NCI-H2227 treated with DMSO at 0.1 percent for 48 hours (cell line): ENCODE measurements at places on chromosomes 4 and X.
A peak's percentile ranks its signal among the peaks of the same experiment; 100 is the strongest.

GRCh38 chrX:130027569-130027968 lies 45.1 kb downstream of the BCORL1 start:
- DNase-seq: no peak

DNA sequence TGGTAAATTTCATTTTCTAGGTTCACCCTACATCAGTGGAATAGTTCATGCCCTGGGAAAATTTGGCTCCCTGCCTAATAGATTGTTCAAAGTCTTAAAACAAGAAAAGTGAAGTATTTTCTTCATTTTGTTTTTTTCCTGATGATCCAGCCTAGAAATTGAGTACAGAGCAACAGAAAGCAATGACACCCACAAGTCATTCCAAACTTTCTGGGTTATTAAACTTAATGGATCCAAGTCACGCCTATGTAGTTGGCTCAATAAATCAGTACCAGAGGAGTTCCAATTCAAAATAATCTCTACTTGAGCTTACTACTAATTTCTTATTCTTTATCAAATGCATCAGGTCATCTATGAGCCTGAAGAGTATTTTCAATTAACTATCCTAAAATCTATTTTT lies 937.6 kb upstream of the SLIT2 start:
- no peak for DNase-seq

- no peak for DNase-seq
These were observed 57.7 kb downstream of the NOP14 start for GRCh38 chr4:2905544-2905943.

GRCh38 chrX:154026136-154027021 lies 6.7 kb upstream of the IRAK1 start:
- DNase-seq: no peak

- DNase-seq: no peak
These were observed 30.1 kb upstream of the UGT2B17 start for GRCh38 chr4:68606240-68606639.

DNA sequence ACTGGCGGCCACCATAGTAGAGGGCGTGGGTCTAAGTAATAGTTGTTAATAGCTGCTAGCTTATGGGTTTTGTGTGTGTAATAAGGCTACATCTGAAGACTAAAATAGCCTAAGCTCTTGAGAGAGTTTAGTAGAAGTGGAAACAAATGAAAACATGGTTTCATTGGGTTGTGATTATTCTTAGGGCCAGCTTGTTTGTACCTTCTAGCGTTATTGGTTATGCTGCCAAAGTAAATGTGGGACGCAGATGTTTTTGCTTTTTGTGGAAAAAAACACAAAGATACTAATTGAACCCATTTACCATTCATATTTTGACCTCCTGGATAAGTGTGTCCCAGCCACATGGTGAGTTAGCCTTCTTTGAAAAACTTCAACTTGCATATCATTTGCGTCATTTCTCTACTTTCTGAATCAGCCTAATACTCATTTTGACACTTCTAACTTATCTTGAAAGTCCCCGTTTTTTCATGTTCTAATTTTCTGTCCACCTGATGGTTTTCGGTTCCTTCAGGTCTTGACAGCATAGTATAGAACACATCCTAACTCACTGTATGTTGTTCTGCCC lies 305.3 kb downstream of the FRMPD4 start:
- DNase-seq: no peak

- DNase-seq: no peak
These were observed 36.9 kb downstream of the WDR17 start for GRCh38 chr4:176102414-176103063.

DNA sequence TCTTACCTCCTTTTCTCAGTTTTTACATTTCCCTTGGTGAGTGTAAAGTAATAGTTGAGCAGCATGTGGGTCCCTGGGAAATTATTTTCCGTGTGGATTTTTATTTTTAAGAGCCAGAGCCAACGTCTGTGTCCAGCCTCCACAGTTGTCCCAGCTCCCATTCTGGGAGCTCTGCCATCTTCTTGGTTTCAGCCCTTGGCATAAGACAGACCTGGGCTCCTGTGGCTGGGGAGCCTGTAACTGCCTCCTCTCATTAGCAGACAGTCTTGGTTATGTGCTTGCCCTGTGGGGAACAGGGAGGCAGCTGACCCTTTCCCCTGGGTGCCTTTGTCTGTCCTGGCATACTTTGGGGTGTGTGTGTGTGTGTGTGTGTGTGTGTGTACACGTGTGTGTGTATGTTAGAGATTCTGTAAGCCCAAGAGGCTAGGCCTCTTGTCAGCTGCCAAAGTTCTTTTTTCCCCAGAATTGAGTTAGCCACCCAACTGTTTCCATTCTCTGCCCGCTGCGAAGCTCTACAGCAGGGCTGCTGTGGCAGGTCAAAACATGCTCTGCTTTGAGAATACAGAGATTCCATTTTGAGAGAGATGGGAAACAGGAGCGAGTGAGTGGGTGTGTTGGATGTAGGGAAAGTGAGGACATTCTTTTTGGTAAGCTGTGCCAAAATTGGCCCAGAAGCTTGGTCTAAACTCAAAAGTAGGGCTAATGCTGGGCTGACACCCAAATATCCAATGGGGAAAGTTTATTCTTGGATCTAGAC lies 140.7 kb downstream of the TMEM164 start:
- no peak for DNase-seq

- peak; percentile 53 for DNase-seq
These were observed 9.8 kb upstream of the BCOR start for GRCh38 chrX:40107291-40108161.

DNA sequence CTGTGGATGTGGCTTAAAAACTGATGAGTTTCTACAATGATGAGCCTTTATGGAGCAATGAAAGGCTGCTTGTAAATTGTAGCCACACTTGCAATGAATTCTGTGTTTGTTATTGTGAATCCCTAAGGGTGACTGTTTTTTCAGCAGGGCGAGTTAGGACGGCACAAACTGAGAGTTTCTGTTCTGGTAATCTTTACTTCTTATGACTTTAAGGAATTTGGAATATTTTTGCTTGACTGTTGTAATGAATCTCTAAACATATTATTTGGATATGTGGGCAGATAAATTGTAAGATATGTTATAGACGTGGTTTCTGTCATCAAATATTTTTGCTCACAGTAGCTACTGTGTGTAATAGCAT lies 22.2 kb downstream of the RBPJ start:
- DNase-seq: no peak

DNA sequence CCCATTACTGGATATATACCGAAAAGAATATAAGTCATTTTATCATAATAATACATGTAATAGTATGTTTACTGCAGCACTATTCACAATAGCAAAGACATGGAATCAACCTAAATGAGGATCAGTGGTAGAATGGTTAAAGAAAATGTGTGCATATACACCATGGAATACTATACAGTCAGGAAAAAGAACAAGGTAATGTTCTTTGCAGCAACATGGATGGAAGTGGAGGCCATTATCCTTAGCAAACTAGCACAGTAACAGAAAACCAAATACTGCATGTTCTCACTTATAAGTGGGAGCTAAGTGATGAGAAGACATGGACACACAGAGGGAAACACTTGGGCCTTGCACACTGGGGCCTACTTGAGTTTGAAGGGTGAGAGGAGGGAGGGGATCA lies 207.4 kb upstream of the APOOL start:
- DNase-seq: no peak

GRCh38 chrX:111098874-111099273 lies 2.9 kb downstream of the PAK3 start:
- DNase-seq: no peak

GRCh38 chr4:185332575-185333464 lies 62.9 kb downstream of the LRP2BP start:
- DNase-seq: no peak

DNA sequence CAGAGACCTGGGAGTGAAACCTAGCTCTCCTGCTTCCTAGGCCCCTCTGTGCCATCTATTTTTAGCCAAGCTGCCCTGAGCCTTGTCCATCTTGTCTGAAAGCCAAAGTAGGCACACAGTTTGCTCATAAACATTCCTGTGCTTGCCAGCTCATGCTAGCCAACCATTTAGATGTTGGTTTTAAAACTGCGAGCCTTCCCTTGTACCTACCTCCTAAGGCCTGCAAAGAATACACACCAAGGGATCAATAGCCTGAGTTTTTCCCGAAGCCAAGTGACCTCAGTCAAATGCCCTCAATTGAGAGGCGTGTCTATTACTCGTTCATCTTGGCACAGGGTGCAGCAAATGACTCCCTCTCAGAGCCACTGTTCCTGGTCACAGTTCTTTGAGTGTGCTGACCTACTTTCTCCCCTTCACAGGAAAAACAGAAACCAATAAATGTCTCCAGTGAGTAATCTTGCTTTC lies 48.5 kb downstream of the ZCCHC12 start:
- no peak for DNase-seq

DNA sequence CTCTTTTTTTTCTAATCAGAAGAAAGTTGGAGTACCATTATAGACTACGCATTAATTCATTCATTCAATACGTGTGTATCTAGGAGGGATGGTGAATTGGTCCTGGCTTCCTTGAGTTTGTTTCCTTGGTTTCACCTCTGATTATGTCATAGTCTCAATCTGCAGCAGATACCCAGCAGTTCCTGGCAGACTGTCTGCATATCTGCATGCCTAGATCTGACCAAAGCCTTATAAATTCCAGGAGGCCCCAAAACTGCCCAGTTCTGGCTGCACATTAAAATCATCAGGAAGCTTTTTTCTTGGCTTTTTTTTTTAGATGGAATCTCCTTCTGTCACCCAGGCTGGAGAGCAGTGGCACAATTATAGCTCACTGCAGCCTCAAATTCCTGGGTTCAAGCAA lies 27.2 kb upstream of the SLC34A2 start:
- DNase-seq: no peak

DNA sequence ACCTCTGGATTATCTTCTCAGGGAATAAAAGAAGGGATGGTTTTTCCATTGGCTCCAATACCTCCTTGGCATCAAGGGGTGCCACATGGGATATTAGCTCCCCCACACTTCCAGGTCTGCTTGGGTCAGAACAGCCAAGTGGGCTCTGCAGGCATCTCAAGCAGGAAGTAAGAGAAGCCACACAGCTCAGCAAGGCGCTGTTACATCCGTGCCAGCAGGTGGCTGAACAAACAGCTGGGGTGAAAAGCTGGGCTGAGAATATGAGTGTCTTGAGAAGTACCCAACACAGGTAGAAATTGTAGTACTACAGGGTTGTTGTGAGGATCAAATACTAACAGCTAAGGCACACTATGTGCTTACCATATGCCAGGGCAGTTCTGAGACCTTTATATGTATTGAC lies 76.7 kb upstream of the TMEM150C start:
- no peak for DNase-seq
